NCI-H69 (cell line): ENCODE measurements at places on chromosomes 12 and 14.

- DNase-seq, result no peak
Measured at GRCh38 chr12:82721726-82722125, 35.0 kb downstream of the TMTC2 start.

DNA sequence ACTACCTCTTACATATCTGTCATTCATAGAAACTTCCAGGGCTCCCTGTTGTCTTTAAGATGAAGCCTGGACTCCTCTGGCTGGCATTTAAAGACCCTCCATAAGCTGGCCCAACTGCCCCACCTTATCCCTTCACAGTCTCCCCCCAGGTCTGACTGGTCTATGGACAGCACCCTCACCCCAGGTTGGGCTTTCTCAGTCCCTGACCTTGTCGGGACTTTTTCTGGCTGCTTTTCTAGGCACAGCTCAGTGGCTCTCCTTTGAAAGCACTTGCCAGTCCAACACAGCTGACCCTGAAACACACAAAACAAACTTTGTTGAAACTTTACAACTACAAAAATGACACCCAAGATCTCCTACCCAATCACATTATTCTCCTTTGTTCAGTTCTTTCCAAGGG is 13.9 kb upstream of the MYH7 start:
- DNase-seq, result no peak

GRCh38 chr12:111351026-111351425 is 17.9 kb downstream of the PHETA1 start:
- no peak for DNase-seq

GRCh38 chr14:59832653-59833294 is 37.8 kb downstream of the RTN1 start:
- DNase-seq, result no peak

GRCh38 chr12:66956300-66956699 is 277.4 kb upstream of the GRIP1 start:
- no peak for DNase-seq

- peak; percentile 40 for DNase-seq
Measured at GRCh38 chr14:58746261-58746660, 108.5 kb downstream of the DACT1 start.

- no peak for DNase-seq
Measured at GRCh38 chr12:18302809-18303430, 41.6 kb downstream of the PIK3C2G start.

DNA sequence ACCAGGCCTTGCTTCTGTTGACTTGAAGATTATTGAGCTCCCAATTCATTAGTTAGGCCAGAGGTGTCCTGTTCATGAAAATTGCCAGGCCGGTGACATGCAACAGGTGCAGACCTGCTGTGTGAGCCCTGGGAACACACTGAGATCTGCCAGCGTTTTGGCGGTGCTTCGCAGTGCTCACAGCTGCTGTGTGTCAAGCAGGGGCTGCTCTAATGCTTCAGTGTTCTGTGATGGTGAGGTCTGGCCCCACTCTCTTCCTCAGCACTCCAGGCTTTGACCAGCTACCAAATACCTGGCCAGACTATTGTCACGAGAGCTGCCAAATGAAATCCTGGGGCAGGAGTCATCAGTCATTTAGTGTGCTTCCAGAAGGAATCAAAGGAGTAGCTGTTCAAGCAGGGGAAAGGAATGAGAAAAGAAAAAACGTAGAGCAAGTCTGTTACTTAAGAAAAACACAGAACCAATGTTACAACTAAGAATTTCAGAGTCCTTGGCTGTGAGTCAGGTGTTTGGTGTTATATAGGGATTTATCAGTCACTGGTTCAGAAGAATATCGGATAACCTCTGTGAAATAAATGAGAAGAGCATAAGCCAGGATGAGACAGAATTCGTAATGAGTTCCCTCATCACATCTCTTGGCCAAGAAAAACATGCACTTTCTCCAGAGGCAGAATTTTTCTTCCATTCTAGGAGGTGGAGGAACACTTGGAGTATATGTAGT is 150.8 kb downstream of the FBXL14 start:
- DNase-seq, result no peak

DNA sequence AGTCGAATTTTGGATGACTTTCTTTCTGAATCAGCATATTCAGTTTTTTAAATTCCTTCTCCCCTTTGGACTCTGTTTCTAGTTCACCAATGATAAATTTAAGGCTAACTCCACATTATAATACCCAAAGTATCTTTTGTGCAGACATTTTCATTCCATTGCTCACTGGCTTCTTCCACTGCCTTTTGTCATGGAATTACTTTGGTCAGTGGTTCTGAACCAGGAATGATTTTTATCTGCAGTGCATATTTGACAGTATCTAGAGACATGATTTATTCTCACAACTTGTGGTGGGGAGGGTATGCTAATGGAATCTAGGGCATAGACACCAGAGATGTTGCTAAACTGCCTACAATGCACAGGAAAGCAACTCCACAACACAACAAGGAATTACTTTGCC is 234.4 kb upstream of the PRKD1 start:
- DNase-seq, result no peak

DNA sequence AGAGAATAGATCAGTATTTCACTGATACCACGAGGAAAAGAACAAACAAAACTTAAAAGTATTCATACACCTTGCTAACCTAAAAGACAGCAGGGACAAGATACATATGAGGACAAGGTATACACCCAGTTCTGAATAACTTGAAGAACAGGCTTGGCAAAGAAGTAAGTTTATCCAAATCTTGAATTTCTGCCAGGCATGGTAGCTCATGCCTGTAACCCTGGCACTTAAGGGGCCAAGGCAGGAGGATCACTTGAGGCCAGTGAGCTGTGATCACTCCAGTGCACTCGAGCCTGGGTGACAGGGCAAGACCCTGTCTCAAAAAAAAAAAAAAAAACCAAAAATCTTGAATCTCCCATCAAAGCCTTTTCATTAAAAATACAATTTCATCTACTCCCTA is 25.0 kb downstream of the EIF2S1 start:
- no peak for DNase-seq

GRCh38 chr12:43749016-43749415 is 9.6 kb downstream of the PUS7L start:
- no peak for DNase-seq

- peak; percentile 92 for DNase-seq
Measured at GRCh38 chr12:31470459-31470858, 120.5 kb downstream of the DENND5B start.

DNA sequence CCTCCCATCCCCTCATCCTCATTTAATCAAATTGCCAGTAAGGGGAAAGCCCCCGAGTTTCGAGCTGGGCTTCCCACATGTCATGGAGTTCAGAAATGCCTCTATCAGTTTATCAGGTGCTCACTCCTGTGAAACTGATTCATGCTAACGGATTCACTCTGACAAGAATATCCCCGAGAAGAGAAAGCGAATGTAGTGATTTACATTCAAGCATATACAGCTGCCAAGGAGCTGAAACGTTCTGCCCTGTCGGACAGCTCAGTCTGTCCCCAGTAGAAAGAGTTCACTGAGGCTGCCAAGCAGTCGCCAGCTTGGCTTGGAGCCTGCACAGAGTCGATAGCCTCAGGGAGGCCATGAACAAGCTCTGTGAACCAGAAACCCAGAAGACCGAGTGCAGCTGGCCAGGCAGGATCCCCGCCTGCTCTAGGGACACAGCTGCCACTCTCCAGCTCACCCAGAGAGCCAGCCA is 88.4 kb downstream of the TMCC3 start:
- DNase-seq, result peak; percentile 69

DNA sequence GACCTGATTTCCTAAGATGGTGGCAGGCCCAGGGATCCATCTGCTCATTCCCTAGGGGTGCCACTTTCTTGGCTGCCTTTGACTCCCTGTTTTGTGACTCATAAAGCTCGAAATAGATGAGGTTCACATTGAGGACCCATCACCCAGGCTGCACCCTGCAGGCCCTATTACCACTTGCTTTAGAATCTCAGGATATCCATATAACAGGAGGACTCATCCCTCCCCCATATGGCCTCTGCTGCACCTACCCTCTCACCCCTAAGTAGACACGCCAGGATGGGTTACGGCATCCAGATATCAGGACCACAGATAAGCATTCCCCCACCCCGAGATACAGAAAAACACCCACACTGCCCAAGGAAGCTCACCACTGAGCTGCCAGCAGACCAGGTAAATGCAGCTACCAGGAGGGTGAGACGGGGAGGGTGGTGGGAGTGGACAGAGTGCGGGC is 155.7 kb downstream of the DPF3 start:
- DNase-seq, result no peak

DNA sequence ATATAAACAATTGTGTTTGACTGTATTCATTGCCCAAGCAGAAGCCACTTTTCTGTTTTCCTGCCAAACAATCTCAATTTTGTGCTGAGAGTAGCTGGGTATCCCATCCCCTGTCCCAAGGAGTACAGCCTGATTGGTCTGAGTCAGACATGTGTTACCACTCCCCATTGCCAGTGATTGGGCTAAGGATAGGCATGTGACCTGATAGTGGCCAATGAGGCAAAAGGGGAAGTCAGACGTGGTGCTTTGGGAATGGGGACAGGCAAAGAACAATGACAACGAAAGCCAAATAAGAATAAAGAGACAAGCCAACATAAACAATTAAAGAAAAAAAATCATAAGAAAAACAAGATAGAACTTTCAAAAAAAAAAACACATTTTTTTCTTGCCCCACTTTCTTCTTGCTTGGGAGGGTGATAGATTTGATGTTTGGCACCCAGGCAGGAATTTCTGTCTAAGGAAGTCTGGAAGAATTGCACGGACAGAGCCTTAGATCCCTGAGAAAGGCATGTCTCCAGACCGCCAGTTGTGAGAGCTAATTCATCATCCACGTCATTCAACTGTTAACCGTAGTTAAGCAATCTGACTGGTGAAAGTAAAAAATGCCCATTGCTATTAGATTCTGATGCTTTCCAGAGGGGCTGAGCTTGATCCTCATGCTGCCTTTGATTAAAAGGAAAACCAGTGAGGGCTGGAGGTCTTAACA is 626.6 kb upstream of the TMEM132C start:
- no peak for DNase-seq

DNA sequence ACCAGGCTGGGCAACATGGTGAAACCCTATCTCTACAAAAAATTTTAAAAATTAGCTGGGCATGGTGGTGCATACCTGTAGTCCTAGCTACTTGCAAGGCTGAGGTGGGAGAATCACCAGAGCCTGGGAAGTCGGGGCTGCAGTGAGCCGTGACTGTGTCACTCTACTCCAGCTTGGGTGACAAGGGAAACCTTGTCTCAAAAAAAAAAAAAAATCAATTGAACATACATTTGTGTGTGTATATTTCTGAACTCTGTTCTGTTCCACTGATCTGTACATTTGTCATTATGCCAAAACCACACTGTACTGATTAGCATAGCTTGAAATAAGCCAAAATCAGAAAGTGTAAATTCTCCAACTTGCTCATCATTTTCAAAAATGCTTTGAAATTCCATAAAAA is 254.6 kb downstream of the SOX5 start:
- no peak for DNase-seq

DNA sequence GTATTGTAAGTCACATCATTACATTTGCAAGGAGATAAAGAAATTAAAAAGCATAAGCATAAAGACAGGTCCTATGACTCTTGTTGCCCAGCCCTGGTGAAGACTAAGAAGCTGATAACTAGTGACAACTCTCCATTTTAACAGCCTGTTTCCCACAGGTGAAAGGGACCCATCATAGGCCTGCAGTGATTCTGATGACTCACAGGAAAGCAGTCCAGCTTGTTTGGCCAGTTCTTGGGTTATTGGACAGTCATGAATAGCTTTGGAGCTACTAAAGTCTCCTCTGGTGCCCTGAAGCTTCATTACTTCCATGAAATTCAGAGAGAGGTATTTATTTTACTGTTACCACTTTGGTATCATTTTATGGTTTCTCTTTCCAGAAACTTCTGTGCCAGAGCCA is 55.5 kb upstream of the DYRK2 start:
- DNase-seq, result no peak

DNA sequence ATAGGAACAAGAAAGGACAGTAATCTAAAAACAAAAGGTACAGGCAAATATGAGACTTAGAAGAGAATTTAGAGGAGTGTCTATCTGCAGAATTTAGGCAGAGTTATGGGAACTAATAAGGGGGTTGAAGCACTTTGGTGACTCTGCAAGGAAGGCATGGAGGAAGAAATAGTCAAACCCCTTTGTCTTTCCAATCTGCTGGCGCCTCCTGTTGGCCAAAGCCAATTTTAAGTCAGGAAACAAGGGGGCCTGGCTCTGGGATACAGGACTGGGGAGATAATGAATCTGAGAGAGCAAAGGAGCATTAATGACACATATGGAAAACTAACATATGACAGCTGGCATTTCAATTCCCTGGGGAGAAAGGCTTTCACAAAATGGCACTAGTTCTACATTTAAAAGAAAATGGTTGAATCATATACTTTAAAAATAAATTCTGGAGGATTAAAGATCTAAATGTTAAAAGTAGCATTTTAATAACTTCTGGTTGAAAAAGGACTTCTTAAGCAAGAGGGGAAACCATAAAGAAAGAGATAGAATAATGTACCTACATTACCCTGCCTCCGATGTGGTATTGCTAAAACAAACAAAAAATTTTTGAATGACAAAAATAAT is 48.5 kb upstream of the CSRP2 start:
- DNase-seq, result peak; percentile 68

GRCh38 chr14:32363761-32364160 is 34.7 kb downstream of the AKAP6 start:
- DNase-seq, result no peak

- peak; percentile 92 for DNase-seq
Measured at GRCh38 chr14:31921721-31922120, 155.4 kb upstream of the ARHGAP5 start.
